ENCODE measurements at places on chromosomes 4 and X.

DNA sequence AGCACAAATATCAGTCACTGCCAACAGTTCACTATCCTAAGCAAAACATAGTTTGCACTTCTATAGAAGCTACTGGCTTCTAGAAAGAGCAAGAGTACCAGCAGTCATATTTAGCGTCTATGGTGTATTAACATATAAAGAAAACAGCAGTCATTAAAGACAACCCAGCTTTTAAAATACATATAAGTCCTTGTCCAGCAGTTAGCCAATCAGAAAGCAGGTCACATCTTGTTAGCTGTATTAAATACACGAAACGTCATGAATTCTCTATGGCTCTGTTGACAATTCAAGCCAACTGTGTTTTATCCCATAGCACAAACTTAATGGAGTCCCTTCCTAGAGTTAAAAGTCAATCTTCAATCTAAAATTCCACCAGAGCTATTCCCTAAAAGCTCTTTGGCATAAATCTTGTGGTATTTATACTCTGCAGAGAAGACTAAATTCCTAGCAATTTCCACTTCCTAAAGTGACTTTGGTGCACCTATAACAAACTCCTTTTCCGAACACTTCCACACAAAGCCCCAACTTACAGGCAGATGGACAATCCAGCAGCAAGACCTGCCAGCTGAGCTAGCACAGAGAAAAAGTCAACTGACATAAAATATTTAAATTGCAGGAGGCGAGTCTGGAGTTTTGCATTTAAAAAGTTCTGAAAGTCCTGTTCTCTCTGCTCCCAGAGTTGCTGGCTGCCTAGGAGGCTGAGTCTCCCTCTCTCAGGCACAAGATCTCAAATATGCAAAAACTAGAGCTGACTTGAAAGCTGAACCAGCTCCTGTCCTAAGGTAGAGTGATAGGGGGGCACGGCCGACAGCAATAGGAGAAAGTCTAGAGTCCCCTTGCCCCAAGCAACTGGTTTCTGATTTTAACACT is 1.3 kb downstream of the LDB2 start:
- peak; percentile 73 for DNase-seq

- peak; percentile 65 for DNase-seq
These were observed 26.7 kb upstream of the C1QTNF7 start for GRCh38 chr4:15400981-15401671.

DNA sequence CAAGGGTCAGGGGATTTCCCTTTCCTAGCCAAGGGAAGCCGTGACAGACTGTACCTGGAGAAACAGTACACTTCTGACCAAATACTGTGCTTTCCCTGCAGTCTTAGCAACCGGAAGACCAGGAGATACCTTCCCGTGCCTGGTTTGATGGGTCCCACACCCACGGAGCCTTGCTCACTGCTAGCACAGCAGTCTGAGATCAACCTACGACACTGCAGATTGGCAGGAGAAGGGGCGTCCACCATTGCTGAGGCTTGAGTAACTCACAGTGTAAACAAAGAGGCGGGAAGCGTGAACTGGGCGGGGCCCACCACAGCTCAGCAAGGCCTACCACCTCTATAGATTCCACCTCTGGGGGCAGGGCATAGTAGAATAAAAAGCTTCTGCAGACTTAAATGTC is 48.7 kb upstream of the SRD5A3 start:
- DNase-seq = no peak

DNA sequence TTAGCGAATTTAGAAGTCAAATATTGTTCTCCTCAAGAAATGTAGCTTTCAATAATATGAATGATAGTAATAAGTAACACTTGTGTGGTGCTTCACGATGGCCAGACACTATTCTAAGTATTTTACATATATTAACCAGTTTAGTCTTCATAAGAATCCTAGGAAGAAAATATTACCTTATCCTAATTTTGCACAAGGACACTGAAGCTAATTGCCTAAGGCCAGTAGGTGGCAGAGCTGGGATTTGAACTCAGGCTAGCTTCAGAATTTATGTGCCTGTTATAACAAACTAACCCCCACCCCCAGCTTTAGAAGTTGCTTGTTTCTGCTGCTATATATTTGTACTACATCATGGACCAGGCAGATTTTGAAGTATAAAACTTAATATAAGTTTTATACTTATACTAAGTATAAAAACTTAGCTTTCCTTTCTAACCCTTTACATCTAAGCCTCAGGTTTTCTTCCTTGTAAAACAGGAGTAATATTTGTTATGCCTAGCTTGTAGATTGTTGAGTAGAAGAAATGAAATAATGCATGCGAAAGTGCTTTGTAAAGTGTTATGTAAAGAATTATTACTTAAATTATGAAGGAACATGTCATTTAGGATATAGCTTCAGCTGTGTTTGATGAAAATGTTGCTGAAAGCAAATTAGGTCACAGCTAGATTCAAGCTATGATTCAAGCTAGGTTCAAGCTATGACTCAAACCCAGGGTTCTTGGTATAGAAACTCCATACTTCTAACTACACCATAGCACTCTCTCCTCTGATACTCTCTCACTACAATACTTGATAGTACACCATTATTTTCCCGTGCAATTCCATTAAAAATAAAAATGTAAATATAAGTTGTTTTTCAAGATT is 4.2 kb upstream of the CDS1 start:
- DNase-seq = peak; percentile 58

Measured in fibroblast of villous mesenchyme (primary cell).